ENCODE measurements at places on chromosomes 12 and 14. TPM values are rescaled to one million over a fixed set of nuclear protein-coding genes. Genes with fewer than 3 reads are reported as not detected.

CHURC1 gene
- 54.9 TPM for total RNA-seq

HOXC4 gene
- not detected for total RNA-seq

DNA sequence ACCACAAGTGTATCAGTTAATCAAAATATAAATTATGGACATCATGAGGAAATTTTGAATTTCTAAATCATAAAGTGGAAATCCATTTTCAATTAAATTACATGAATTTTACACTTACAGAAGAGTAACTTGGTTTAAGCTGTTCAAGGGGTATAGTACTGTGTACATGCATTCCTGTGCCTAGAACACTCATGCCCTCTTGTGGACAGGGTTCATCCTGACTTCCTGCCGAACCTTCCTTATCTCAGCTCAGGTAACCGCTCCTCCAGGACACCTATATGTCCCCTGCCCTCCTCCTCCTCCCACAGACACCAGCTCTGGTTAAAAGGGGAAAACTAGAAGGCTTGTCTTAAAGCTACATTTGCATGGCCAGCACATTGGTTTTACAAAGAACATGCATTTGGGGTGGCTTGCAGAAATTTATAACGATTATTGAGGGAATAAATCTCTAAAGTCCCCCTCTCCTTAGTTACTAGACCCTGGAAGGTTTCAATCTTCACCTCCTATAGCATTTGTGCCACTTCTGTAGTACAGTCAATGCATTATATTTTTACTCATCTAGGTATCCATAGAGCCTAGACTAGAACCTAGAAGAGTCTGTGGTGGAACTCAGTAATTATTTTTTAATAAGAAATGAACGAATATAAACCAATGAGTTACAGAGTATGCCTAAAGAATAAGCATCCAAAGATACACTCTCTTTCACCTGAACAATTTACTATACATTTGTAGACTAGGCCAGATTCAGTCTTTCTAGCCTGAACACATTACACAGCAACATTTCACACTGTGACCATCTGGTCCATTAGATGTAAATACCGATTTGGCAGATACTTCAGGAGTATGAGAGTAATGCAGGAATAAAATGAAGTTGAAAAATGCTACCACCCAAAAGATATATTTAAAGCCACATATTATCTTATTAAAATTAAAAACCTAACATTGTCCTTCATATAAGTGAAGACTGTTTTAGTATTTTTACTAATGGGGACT lies 345.6 kb downstream of the PAWR start:
- peak; percentile 54 for DNase-seq

DNA sequence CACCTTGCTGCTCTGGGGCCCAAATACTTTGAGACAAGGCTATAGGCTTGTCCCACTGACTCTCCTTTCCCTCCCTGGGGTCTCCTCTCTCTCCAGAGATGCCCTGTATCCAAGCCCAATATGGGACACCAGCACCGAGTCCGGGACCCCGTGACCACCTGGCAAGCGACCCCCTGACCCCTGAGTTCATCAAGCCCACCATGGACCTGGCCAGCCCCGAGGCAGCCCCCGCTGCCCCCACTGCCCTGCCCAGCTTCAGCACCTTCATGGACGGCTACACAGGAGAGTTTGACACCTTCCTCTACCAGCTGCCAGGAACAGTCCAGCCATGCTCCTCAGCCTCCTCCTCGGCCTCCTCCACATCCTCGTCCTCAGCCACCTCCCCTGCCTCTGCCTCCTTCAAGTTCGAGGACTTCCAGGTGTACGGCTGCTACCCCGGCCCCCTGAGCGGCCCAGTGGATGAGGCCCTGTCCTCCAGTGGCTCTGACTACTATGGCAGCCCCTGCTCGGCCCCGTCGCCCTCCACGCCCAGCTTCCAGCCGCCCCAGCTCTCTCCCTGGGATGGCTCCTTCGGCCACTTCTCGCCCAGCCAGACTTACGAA lies 3.1 kb downstream of the NR4A1 start:
- DNase-seq = no peak

GRCh38 chr14:36430662-36431084 lies 89.4 kb downstream of the NKX2-1 start:
- DNase-seq = no peak

CCDC38 gene
- total RNA-seq = not detected

KLHL33 gene
- total RNA-seq = not detected

SLC16A7 gene
- total RNA-seq = 43.7 TPM

ITGB7 gene
- 239 TPM for total RNA-seq

OR6C2 gene
- total RNA-seq = not detected

- DNase-seq = no peak
These were observed 24.4 kb upstream of the FRMD6 start for GRCh38 chr14:51627313-51627712.

GRCh38 chr12:57001448-57001906 lies 4.9 kb downstream of the ZBTB39 start:
- peak; percentile 93 for DNase-seq

DNA sequence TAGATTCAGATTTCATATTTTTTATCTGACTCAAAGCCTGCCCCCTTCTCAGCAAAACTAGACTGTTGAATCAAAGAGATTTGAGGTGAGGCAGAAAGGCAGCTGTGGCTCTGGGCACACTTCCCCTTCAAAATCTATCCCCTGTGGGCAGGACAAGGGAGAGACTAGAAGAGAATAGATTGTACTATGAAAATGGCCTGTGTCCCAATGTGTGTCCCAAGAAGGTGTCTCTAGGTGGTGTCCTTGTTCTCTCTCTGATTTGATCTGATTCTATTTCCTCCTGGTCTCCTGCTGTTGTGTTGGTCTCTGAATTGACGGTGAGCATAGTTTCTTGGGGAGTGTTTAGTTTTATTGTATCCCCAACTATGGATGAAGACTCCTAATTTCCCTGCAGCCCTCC lies 565.8 kb upstream of the ATP2B1 start:
- no peak for DNase-seq

DNA sequence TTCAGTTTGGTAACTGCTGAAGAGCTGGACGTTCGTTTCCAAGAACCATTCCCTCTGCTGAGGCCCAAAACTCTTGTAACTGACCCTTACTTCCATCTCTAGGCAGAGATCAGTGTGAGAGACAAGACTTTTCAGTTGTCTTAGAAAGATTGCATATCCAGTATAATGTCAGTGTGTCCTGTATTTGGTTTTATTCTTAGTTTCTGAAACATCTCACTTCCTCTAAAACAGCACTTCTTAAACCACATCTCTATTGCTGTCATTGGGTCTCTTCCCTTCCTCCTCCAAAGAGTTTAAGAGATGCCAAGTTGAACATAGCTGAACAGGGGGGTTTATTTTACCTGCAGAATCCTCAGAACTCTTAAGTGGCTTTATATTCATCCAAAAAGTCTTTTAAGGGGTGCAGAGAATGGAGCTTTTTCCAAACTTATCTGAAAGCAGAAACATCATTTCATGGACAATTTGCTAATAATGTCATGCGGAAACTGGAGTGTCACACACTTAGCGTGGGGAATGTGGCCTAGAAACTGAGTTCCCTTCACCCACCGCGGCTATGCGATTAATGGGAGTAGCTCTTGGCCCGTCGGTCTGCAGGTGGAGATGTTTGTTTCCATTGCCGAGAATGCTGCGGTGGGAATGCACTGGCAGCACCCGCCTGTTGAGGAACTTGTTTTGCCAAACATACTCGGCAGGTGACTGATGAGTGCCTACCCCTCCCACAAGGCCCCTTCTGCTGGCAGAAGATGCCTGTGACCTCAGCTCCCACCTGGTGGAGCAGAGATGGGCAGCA lies 148.2 kb downstream of the ADGRD1 start:
- DNase-seq = no peak

GRCh38 chr12:68203460-68203875 lies 22.1 kb downstream of the IL26 start:
- no peak for DNase-seq

DHH gene
- total RNA-seq = 0.07 TPM

- DNase-seq = no peak
These were observed 40.5 kb downstream of the PRMT8 start for GRCh38 chr12:3531496-3531895.

- DNase-seq = no peak
These were observed 56.3 kb downstream of the KCNH5 start for GRCh38 chr14:62988967-62989366.

- DNase-seq = no peak
These were observed 37.3 kb downstream of the TCHP start for GRCh38 chr12:109937371-109937770.

- peak; percentile 71 for DNase-seq
These were observed 45.2 kb upstream of the C14orf132 start for GRCh38 chr14:95993768-95994592.

DNA sequence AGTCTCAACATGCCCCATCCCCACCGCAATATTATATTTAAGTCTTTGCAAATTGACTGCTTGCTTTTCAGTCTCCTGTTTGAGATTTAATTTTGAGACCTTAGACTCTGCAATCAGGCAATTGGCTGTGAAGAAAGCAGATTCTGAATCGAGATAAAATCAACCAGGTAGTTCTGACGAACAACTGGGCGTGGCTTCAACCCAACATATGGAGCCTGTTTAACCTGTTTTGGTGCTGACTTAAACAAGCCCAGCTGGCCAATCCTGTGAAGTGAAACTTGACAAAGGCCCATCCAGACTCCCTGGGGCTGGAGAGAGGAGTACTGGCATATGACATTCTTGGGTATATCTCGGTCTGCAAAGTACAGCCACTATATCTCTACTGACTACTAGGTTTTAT lies 9.8 kb upstream of the CIPC start:
- no peak for DNase-seq

DNA sequence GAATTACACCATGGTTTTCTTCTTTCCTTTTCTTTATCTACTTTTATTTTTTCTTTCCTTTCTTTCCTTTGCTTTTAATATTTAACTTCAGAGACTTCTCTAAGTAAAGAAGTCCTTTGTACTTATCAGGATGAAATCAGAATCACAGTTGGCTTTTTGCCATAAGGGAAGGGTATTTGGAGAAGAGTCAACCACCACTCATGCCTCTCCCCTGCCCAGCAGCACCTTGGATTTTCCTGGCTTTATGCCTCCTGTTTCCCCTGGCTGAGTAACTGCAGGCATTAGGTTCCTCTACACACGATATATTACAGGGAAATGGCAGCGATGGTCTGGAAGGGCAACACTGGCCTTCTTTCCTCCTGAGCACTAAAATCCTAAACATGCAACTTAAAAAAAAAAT lies 266.4 kb upstream of the CAND1 start:
- DNase-seq = no peak

- no peak for DNase-seq
These were observed 147.9 kb downstream of the RPS29 start for GRCh38 chr14:49438256-49438770.

GRCh38 chr14:40850191-40850590 lies 756.5 kb upstream of the LRFN5 start:
- no peak for DNase-seq

DNA sequence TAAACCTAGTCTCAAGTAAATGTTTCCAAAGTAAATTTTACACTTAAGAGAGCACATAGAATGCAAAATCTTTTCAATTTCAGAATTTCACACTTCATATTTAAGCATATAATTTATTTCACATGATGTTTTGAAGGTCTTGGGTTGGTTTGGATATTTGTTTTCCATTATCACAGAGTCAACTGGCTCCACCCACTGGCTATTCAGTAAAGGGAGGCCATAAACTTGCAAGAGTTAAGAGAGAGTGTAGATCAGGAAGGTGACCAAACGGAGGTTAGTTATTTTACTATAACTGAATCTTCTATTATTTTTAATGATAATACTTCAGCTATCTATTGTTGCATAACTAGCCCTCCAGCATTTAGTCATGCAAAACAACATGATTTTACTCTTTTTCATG lies 6.2 kb upstream of the CPNE8 start:
- DNase-seq = no peak

- DNase-seq = no peak
These were observed 41.0 kb upstream of the PTGR2 start for GRCh38 chr14:73810478-73811163.

DNA sequence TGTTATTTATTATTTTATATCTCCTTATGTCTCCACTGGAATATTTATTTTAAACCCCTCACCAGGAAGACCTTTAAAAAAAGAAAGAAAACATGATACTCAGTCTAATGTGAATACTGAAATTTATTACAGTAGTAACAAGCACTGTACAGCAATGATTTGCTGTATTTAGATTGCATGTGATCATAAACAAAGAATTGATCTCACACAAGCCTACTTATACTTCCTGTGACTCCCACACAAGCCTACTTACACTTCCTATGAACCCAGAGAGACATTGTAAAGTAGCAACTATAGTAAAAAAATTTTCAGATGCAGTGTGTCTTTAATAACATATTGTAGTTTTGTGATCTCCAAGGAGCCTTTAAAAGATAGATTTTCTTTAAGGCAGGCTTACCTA lies 142.7 kb upstream of the SYT1 start:
- no peak for DNase-seq

EIF2S3B gene
- 0.62 TPM for total RNA-seq

GRCh38 chr12:124524231-124524925 lies 43.0 kb downstream of the NCOR2 start:
- DNase-seq = no peak

DNA sequence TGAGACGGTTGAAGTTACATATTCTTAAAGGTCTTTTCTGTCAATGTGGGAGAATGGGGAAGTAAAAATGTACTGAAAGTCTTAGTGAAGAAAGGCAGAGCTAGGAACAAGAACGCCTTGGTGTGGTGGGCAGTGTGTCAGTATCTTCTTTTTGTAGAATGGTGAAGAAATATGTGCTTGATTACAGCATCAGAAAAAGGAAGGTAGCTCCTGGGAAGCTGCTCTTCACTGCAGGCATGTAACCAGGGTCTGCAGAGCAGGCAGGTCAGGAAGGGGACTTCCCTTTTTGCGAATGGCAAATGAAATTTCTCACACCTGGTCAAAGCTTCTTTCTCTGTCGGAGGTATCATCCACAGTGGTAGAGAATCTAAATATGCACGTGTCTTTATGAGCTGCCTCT lies 226.2 kb downstream of the ADAMTS20 start:
- no peak for DNase-seq

GRCh38 chr12:49388682-49389386 lies 21.6 kb downstream of the SPATS2 start:
- peak; percentile 89 for DNase-seq

- DNase-seq = no peak
These were observed 6.3 kb downstream of the FOXN4 start for GRCh38 chr12:109302770-109303169.

DNA sequence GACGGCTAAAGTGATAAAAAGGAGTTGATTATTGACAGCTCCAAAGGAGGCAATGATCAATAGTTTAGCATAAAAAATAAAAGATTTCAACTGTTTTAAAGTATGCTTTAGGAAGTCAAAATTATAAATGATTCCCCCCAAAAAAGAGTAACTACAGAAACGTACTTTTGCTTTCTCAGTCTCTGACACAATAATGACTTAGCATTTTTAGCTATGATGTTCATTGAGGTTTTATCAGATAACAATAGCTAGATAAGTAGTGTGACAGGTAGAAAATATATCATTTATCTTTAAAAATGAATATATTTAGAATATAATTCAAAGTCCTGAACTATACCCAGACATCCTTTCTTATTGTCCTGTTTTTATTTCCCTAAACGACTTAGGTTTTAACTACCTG lies 352.9 kb downstream of the SOX5 start:
- DNase-seq = no peak

- DNase-seq = peak; percentile 87
These were observed 151.5 kb upstream of the SLC38A2 start for GRCh38 chr12:46523863-46524770.

GRCh38 chr12:68231229-68231628 lies 5.6 kb upstream of the IL26 start:
- DNase-seq = no peak

CMKLR1 gene
- total RNA-seq = not detected
